ENCODE measurements at places on chromosomes 4 and X.

GRCh38 chr4:159777689-159778088, 674.8 kb downstream of the RAPGEF2 start:
- DNase-seq, result no peak

GRCh38 chr4:55906989-55907388, 41.8 kb upstream of the CEP135 start:
- no peak for DNase-seq

- no peak for DNase-seq
Observed at GRCh38 chr4:4980621-4981230, 38.5 kb downstream of the CYTL1 start.

DNA sequence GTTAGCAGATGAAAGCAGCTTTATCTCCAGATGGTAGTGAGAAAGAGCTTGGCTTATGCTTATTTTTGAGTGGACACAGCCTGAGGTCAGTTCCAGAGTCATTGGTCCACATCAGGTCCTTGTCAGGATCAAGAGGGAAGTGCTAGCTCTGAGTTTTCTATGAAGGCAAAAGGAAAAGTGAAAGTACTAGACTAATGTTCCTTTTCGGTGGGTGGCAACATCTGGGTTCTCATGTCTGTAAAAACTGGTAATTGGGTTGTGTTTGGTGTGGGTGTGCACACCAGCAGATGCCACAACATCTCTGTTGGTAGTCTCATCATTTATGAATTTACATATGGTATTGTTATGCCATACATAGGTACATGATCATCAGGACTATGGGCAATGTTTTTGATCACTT, 210.5 kb downstream of the PWWP3B start:
- DNase-seq, result no peak

DNA sequence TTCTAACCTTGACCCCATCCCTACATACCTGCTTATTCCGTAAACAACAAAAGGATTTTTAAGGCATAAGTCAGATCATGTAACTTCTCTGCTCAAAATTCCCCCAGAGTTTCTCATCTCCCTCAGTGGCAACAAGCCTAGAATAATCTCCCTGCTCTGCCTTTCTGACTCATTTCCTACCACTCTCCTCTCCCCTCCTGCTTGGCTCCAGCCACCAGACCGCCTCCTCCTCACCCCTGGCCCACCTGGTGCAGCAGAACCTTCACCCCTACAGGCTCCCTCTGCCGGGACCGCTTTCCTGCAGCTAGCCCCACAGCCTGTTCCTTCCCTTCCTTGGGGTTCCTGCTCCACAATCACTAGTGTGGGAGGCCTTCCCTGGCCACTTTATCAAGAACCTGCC, 32.1 kb downstream of the TSPAN5 start:
- DNase-seq, result no peak

DNA sequence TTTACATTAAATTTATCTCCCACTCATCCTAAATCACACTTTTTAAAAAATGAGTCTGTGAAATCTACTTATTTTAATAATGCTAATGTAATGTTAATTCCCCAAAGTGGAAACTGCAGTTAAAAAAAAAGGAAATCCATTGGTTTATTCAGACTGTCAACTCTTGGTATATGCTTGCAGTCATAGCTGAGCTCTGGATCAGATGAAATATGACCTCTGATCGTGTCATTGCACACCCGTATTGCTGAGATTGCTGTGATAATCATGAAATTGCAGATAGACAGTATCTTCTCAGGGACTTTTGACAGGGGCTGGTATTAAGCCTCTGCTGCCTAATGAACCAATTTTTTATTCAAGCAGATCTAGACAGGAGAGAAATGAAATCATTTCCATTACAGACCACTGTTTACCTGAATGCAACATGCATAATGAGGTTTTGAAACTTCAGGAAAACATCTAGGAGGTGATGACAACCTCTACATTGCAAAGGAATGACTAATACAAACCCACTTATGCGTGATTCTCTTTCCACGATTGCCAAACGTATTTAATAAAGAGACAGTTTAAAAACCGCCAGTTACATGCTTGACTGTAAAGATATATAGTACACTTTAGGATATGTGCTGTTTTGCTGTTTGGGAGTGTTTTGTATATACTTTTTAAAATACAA, 138.3 kb upstream of the PUDP start:
- no peak for DNase-seq

GRCh38 chrX:29257521-29257920, 670.3 kb downstream of the IL1RAPL1 start:
- DNase-seq, result peak; percentile 19

DNA sequence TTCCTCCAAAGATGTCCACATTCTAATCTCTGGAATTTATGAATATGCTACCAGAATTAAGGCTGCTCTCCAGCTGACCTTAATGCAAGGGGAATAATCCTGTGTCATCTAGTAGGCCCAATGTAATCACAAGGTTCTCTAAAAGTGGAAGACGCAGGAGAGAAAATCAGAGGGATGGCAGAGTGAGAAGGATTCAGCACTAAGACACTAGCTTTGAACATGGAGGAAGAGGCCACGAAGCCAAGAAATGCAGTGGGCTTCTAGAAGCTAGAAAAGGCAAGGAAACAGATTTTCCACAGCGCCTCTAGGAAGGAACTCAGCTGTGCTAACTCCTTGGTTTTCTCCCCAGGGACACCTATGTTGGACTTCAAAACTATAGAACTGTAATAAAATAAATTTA, 240.7 kb upstream of the TRAM1L1 start:
- DNase-seq, result no peak

GRCh38 chrX:48938721-48939425, 18.5 kb downstream of the OTUD5 start:
- no peak for DNase-seq

- DNase-seq, result no peak
Observed at GRCh38 chrX:14056206-14056605, 26.5 kb upstream of the GEMIN8 start.

- DNase-seq, result no peak
Observed at GRCh38 chr4:20430259-20430941, 178.7 kb downstream of the SLIT2 start.

GRCh38 chr4:10335050-10335449, 122.2 kb downstream of the ZNF518B start:
- no peak for DNase-seq

- DNase-seq, result no peak
Observed at GRCh38 chr4:189293459-189293858, 647.2 kb upstream of the FRG1 start.

- no peak for DNase-seq
Observed at GRCh38 chr4:86825511-86825910, 23.7 kb downstream of the SLC10A6 start.

GRCh38 chr4:88275516-88275915, 8.8 kb downstream of the PPM1K start:
- DNase-seq, result no peak

- DNase-seq, result no peak
Observed at GRCh38 chr4:121666091-121666679, 30.6 kb downstream of the ANXA5 start.

DNA sequence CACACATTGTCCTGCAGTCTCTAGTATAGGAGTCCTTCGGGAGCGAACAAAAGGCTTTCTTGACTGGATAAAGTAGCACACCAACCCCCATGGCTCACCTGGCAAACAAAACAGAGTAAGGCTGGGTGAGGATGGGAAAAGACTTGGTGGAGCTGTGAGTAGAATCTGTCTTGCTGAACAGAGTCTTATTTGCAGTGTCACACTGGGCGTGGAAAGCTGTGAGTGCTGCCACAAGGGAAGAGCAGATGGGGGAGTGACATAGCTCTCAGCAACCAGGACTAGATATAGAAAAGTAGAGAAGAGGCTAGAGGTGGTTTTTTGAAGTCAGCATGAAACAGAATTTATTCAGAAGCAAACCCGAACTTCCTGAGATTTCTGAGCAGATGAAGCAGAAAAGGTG, 137.2 kb upstream of the ESX1 start:
- no peak for DNase-seq

- DNase-seq, result no peak
Observed at GRCh38 chrX:63258144-63258543, 93.0 kb downstream of the SPIN4 start.

GRCh38 chr4:106316773-106317409, 541 bp downstream of the AIMP1 start:
- peak; percentile 25 for DNase-seq

- no peak for DNase-seq
Observed at GRCh38 chr4:147717878-147718277, 14.0 kb upstream of the ARHGAP10 start.

DNA sequence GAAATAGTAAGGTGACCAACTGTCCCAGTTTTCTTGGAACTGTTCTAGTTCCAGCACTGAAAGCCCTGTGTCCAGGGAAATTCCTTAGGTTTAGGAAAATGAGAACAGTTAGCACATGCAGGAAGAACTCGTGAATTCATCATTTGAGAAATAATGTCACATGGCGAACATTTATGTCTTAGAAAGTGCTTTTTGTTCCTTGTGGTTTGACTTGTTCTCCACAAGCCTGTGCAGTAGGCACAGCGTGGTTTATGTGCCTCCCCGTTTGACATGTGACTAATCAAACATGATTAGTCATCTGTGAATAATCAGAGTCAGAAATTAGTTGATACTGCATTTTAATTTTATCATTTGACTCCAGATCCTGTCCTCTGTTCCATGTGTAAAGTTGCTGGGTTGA, 556.0 kb upstream of the CPEB2 start:
- no peak for DNase-seq

DNA sequence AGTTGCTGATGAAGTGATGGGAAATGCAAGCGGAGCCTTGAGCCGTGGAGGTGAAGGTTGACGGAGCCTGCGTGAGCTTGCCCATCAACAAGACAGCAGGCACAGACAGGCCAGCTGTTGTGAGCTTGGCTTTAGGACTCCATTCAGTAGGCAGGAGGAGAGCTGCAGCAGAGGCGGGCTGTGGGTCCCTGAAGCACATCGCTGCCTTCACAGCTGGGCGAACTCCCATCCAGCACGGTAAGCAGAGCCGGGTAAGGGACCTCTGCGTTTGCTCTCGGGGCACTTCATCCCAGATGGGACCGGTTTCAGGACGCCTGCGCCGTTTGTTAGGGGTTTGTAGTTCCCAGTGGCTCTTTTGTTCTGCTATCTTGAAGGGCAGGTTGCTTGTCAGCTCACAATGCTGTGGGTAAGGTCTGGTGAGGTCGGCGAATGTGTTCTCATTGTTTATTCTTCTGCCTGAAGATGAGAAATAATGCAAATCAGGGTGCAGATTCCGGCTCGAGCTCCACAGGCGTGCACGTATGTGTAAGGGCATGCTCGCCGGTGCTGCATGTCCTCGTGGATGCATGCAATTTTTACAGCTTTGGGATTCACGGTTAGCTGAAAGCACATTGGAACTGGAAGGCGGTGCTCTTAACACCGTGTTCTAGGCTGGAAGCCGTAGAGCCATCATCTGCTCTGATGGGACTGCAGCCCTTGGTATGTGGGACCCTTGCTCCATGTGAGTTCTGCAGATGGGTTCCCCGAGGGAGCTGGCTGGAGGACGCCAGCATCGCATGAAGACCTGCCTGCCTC, 54.6 kb upstream of the CLDN34 start:
- DNase-seq, result no peak

GRCh38 chr4:38621831-38622230, 42.2 kb upstream of the KLF3 start:
- DNase-seq, result no peak

DNA sequence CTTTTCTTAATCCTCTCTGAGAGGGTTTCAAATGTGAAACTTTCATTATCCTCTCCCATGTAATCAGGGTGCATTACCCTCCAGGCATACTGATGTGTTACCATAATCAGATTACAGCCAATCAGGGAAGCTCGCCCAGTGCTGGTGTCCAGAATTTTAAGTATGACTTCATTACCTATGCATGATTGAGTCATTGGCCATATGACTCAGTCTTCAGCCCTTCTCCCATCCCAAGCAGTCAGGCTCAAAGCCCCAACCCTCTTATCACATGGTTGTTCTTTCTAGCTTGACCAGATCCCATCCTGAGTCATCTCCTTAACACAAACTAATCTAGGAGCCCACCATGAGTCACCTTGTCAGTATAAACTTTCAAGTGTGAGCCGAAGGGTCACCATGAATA, 1668.1 kb upstream of the AGA start:
- no peak for DNase-seq

DNA sequence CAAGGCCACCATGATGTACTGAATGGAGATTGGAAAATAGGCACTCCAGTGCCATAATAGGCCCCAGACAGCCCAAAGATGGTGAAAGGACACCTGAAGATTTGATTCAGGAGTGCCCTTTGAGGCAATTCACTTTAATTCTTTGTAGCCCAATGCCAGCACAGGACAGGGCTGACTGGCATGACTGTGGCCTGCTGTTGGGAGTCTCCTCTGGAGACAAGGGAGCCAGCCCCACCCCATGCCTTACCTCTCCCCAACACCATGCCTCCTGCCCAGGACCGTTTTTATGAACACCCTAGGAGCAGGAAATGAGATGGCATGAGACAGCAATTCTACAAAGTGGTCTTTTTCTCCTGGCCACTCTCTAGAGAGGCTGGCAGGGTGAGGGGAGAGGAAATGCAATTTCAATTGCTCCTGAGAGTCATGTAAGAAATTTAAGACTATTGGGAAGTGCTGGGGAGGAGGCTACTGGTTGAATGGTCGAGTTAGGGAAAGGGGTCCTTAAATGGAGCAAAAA, 94.2 kb upstream of the MAMLD1 start:
- no peak for DNase-seq

DNA sequence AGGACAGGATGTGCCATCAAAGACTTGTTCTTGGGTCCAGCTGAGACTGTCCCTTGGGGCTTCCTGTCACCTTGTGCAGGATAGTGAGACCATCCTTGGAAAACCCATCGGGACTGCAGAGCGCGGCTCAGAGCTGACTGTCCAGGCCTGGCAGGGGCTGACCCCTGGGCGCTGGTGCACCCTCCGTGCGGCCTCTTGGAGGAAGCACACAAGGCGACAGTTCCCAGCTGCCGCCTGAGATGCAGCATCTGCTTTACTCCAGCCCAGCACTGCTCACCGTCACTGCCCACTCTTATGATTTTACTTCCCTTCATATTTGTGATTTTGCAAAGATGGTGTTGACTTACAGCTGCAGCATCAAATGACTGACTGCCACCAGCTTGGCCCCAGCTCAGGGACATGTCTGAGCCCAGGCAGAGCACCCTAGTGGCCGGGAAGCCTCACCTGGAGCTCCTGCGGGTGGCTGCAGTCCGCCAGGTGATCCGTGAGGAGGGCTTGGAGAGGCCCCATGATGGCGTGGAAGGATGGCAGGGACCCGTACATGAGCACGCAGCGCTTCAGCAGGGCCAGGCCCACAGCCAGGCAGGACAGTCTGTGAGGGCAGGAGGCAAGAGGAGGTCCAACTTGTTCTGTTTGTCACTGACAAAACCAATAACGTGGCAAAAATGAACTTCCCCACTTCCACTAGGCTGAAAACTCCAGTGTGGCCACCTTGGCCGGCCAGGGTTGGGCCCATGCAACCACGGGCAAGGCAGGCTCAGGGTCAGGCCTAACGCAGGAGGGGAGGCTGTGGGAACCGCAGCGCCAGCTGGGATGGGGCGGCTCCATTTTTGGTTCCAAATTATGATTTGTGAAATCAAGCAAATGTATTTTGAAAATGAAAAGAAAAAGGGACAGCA, 21.8 kb downstream of the NOP14 start:
- DNase-seq, result no peak

GRCh38 chr4:25440478-25441030, 63.5 kb downstream of the ANAPC4 start:
- peak; percentile 13 for DNase-seq
